ENCODE measurements at places on chromosomes 2 and 18. TPM values are rescaled to one million over a fixed set of nuclear protein-coding genes. Genes with fewer than 3 reads are reported as not detected.
A peak's percentile ranks its signal among the peaks of the same experiment; 100 is the strongest.

DNA sequence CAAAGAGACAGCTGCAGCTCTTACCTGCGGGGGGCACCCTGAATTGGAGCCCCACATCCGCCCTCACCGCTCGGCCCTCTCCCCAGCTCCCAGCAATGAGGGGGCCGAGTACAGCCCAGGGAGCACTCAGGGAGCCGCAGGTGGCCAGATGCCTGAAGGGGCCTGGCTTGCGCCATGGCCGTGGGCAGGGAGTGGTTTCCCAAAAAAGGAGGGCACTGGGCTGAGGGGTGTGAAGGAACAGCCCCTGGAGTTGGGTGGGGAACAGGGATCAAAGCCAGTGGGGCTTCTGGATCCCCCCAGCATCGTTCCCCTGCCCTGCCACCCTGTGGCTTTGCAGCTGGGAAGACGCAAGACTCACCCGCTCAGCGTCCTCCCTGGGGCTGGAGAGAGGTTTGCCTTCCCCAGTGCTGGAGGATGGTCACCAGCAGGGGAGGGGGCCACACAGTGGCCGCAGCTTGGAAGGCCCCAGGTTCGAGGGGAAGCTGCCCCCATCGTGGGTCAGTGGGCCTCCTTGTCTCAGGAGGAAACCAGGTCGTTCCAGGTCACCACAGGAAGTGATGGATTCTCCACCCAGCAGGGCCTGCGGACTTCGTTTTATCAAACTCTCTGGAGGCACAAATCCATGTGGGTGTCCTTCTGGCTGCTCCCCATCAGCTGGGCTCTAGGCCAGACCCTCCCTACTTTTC is 68.2 kb upstream of the HPCAL1 start:
- H3K4me3 ChIP-seq = no peak overlapping the region
- H3K36me3 ChIP-seq = no peaks in the 10 kb centered on the region
- no peak for DNase-seq
- H3K27me3 ChIP-seq = peaks cover 22% of the 10 kb centered on the region
- H3K27ac ChIP-seq = no peak overlapping the region

- no peak for DNase-seq
- no peak overlapping the region for H3K27ac ChIP-seq
- no peaks in the 10 kb centered on the region for H3K27me3 ChIP-seq
- peaks cover 27% of the 10 kb centered on the region for H3K4me1 ChIP-seq
- peaks cover 6% of the 10 kb centered on the region for H3K36me3 ChIP-seq
These were observed 11.2 kb upstream of the WIPF1 start for GRCh38 chr2:174608866-174609214.

- H3K4me1 ChIP-seq = peaks cover 6% of the 10 kb centered on the region
- no peaks in the 10 kb centered on the region for H3K27me3 ChIP-seq
- no peak for DNase-seq
- H3K4me3 ChIP-seq = no peak overlapping the region
These were observed 33.3 kb upstream of the CREG2 start for GRCh38 chr2:101420623-101421022.

GRCh38 chr2:2754940-2755339 is 423.9 kb upstream of the MYT1L start:
- no peak overlapping the region for H3K27ac ChIP-seq
- no peak overlapping the region for H3K4me3 ChIP-seq
- no peak for DNase-seq
- no peaks in the 10 kb centered on the region for H3K27me3 ChIP-seq

DNA sequence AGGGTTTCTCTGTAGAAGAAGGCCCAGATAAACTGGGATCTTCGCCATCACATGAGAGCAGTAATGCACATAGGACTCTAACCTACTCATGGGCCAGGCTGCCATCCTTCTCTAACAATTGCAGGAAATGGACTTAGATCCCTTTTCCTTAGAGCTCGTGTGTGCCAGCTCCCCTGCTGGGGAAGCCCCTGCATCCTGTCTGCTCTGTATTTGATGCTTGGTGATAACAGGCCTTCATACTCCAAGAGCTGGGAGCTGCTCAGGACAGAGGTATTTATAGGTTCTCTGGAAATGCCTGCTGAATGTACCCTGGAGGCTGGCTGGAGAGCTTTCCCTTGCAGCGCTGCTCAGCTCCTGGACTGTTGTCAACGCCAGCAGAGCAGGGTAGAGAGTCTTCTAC is 249.6 kb downstream of the MTX2 start:
- no peaks in the 10 kb centered on the region for H3K27me3 ChIP-seq
- H3K27ac ChIP-seq = no peak overlapping the region
- no peak for DNase-seq
- no peak overlapping the region for H3K4me3 ChIP-seq
- peaks cover 15% of the 10 kb centered on the region for H3K4me1 ChIP-seq
- no peaks in the 10 kb centered on the region for H3K36me3 ChIP-seq

DNA sequence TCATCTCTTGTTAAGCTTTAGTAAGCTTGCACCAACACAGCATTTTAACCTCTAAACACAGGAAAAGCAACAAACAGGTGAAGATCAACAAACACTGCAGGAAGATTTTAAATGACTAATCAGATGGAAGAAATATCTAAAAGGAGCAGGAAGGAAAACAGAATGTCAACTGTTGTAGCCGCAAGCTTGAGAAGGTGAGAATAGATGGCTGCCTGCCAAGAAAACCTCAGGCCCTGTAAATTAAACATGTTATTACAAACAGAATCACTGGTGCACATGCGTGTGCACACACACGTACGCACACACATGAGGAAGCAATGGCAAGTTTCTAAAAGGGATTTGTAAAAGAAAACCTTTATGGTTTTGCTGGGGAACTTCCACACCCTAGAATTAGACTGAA is 257.8 kb upstream of the GALNT5 start:
- DNase-seq = peak; percentile 8
- peaks cover 4% of the 10 kb centered on the region for H3K36me3 ChIP-seq
- H3K27me3 ChIP-seq = no peaks in the 10 kb centered on the region
- H3K4me1 ChIP-seq = peaks cover 5% of the 10 kb centered on the region
- H3K27ac ChIP-seq = no peak overlapping the region

- H3K27me3 ChIP-seq = no peaks in the 10 kb centered on the region
- no peak overlapping the region for H3K4me3 ChIP-seq
These were observed 6.7 kb downstream of the MIB1 start for GRCh38 chr18:21747268-21747667.

- H3K27ac ChIP-seq = no peak overlapping the region
- H3K4me1 ChIP-seq = peaks cover 5% of the 10 kb centered on the region
- no peaks in the 10 kb centered on the region for H3K36me3 ChIP-seq
- DNase-seq = no peak
- H3K27me3 ChIP-seq = no peaks in the 10 kb centered on the region
- no peak overlapping the region for H3K4me3 ChIP-seq
These were observed 267.9 kb downstream of the NYAP2 start for GRCh38 chr2:225667445-225667844.

GRCh38 chr18:56060967-56061541 is 473.1 kb upstream of the TCF4 start:
- no peaks in the 10 kb centered on the region for H3K4me1 ChIP-seq
- H3K27ac ChIP-seq = no peak overlapping the region
- H3K36me3 ChIP-seq = no peaks in the 10 kb centered on the region
- no peak for DNase-seq
- H3K27me3 ChIP-seq = no peaks in the 10 kb centered on the region

GRCh38 chr2:236971131-236971821 is 114.4 kb upstream of the COPS8 start:
- H3K4me3 ChIP-seq = no peak overlapping the region
- no peak overlapping the region for H3K27ac ChIP-seq
- no peak for DNase-seq
- H3K36me3 ChIP-seq = no peaks in the 10 kb centered on the region

DNA sequence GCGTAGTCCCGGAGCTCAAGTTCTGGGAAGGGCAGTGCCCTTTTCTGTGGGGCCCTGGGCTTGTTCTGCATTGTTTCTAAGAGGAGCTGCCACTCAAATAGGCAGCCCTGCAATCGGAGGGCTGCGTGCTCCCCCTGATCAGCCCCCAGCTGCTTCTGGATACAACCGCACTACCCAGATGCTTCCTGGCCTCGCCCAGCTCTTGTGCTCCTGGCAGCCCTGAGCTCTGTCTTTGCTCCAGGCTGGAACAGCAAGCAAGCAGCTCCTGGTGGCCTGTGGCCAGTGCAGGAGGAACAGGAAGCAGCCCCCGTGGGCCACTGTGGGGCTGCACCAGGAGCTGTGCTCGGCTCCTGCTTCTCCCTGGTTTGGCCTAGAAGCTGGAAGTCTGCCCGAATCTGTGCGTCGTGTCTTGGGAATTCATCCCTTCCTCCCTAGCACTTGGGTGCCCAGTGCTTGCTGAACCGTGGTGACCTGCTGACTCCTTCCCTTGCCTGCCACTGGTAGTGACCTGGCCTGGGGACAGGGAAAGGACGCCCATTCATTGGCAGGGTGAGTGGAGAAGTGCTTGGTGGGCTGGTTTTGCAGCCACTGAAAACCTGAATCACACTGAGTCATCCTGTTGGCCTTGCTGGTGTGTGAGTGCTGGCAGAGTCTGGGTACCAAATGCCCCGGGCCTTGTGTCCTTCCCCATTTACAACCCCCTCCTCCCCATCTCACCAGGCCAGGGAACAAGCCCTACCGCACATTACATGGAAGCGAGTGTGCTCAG is 27.3 kb upstream of the NTSR2 start:
- peak overlapping the region; percentile 57 for H3K27ac ChIP-seq
- peak; percentile 96 for DNase-seq
- peaks cover 14% of the 10 kb centered on the region for H3K4me1 ChIP-seq
- no peaks in the 10 kb centered on the region for H3K27me3 ChIP-seq
- no peaks in the 10 kb centered on the region for H3K36me3 ChIP-seq
- no peak overlapping the region for H3K4me3 ChIP-seq

DNA sequence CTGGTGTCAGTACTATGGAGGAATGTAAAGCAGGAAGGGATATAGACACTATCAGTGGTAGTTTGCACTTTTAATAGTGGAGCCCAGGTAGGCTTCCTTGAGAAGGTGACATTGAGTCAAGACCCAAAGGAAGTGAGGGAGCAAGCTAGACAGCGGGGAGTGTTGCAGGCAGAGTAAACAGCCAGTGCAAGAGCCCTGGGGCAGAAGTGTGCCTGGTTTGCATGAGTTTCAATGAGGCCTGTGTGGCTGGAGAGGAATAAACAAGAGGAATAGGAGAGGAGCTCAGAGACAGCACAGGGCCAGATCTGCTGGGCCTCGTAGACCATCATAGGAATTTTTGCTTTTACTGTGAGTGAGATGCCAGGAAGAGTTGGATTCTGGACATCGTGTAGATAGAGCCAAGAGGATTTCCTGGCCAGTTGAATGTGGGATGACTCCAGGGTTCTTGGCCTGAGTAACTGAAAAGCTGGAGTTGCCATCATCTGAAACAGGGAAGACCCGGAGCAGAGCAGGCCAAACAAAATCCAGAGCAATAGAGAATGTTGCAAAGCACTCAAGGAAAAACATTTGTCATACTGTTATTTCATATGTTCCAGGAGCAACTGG is 102.5 kb downstream of the SP3 start:
- H3K27me3 ChIP-seq = peaks cover 28% of the 10 kb centered on the region
- H3K36me3 ChIP-seq = no peaks in the 10 kb centered on the region
- no peak for DNase-seq
- H3K27ac ChIP-seq = no peak overlapping the region
- H3K4me1 ChIP-seq = no peaks in the 10 kb centered on the region

- DNase-seq = no peak
- H3K4me1 ChIP-seq = peaks cover 8% of the 10 kb centered on the region
- H3K4me3 ChIP-seq = no peak overlapping the region
- H3K27me3 ChIP-seq = no peaks in the 10 kb centered on the region
- H3K27ac ChIP-seq = no peak overlapping the region
- no peaks in the 10 kb centered on the region for H3K36me3 ChIP-seq
These were observed 50.6 kb downstream of the GLI2 start for GRCh38 chr2:120786038-120786960.

DNA sequence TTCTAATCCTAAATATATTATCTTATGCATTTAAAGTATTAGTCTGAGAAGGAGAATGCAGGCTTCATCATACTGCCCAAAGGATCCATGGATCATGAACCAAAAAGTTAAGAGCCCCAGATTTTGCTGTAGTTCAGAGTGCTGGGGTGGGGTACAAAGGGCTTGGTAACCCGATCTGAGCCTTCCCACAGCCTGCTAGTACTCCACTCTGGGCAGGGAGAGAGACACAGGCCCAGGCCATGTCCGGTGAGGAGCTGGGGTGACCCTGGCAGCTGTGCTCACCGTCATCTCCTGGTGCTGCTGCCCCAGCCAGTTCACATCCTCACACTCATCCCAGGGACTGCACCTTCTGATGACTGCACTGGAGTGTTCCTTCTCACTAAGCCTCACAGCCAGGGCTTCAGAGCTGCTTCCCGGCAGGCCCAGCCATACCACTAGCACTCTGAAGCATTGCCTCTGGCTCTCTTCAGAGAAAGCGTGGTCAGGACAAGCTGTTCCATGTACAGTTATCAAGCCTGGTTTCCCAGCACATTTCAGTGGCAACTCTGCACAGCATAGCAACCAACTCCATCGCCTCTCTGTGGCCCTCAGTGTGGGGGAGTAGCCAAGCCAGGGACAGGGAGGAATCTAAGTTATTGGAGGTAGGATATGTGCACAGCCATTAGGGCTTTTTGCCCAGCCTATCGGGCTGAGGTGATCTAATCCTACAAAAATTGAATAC is 189.0 kb upstream of the CTAGE1 start:
- H3K4me3 ChIP-seq = no peak overlapping the region
- peaks cover 14% of the 10 kb centered on the region for H3K4me1 ChIP-seq
- no peaks in the 10 kb centered on the region for H3K36me3 ChIP-seq
- H3K27me3 ChIP-seq = no peaks in the 10 kb centered on the region
- no peak overlapping the region for H3K27ac ChIP-seq

DNA sequence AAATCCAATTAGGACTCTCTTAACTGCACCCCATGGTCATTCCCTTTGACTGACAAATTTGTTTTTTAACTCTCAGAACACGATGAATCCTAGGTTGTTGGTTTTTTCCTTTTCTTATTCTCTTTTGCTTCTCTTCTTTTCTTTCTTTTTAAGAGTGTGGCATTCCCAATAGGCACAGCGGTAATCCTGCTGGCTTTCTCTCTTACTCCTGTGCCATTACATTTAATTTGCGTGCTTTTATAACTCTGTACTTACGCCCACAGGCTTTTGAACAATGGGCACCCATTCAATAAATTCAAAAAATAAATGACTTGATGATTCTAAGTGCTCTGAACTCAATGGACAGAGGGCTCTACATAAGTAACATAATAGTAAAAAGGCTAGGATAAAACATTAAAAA is 189.0 kb upstream of the SMAD7 start:
- no peak for DNase-seq
- no peaks in the 10 kb centered on the region for H3K27me3 ChIP-seq
- H3K4me3 ChIP-seq = no peak overlapping the region
- no peaks in the 10 kb centered on the region for H3K4me1 ChIP-seq

Gene LOXHD1
- total RNA-seq = not detected

Gene FBLN7
- 0.07 TPM for total RNA-seq

Gene GKN2
- total RNA-seq = not detected

Gene ATF2
- 58.5 TPM for total RNA-seq

Gene LYPD1
- total RNA-seq = not detected

Gene SLC11A1
- 0.09 TPM for total RNA-seq

Gene C2orf78
- not detected for total RNA-seq

Data from MCF 10A (cell line).